Motor neuron (in vitro differentiated cells): ENCODE measurements at places on chromosomes 3 and 15.

DNA sequence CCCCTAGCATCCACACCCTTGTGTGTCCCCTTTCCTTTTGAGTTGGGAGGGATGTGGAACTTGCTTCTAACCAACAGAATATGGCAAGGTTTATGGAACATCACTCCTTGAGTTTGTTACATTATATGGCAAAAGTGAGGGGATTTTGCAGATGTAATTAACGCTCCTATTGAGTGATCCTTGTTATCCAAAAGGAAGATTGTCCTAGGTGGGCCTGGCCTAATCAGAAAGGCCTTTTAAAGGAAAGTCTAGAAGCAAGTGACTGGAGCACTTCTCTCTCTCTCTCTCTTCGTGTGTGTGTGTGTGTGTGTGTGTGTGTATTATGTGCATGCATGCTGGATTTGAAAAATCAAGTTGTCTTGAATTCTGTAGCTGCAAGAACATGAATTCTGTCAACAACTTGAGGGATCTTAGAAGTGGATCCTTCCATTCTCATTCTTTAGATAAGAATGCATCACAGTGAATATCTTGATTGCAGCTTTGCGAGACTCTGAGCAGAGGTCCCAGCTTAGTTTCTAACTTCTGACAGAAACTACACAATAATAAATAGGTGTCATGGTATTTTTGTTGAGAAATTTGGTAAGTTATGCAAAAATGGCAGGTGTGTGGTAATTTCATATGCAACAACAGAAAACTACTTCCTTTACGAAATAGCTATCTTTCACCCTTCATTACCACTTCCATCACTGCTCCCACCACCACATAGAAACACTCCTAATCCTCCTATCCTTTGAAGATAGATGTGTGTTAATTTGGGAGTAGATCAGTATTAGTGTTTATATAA, 360.9 kb upstream of the CBLB start:
- no peak for ATAC-seq

DNA sequence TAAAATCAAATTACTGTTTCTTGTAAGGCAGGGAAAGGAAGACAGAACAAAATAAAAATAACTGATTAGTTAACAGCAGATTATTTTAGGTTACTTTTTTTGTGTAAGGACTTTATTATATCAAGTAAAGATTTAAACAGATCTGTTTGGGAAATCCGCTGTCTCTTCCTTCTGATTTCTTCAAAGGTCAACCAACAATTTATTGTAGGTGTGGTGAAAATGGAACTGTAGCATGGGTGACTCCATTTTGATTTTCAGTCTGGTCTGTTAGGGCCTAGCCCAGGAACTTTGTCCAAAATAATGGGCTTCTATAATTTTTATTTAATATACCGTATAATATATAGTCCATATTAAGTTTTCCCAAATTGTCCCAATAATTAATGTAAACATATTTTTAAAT, 13.5 kb upstream of the IDH2 start:
- no peak for ATAC-seq

DNA sequence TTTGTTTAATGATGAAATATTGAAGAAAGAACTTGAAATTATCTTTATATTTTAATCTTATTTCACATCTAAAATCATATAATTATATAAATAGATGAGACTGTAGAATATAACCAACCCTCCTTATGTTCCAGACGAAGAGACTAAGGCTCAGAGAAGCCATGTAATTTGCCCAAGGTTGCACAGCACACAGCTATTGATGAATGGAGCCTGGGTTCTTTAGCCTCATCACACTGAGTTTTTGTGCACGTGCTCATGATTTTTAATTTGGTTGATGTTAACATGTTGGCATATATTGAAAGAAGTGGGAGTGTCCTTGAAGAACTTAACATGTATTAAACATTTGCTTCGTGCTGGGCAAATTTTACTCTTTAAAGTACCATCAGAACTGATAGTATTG, 151.6 kb downstream of the FNDC3B start:
- no peak for ATAC-seq

DNA sequence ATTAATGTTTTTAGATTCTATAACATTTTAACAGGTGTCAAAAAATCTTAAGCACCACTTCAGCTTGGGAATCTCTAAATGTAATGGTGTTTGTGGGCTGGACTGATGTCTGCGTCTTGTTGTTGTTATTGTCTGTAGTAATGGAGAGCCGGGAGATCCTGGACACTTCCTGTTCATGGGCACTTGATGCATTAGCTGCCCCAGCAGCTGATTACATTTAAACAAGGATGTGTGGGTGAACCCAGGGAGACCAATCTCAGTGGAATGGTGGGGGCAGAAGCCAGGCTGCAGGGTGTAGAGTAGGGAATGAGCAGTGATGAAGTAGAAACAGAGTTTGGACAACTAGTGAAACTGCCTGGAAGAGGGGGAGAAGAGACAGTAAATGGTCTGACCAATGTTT, 7.8 kb downstream of the CCR5AS start:
- no peak for ATAC-seq

GRCh38 chr3:62570888-62571287, 197.5 kb upstream of the FEZF2 start:
- ATAC-seq = no peak

DNA sequence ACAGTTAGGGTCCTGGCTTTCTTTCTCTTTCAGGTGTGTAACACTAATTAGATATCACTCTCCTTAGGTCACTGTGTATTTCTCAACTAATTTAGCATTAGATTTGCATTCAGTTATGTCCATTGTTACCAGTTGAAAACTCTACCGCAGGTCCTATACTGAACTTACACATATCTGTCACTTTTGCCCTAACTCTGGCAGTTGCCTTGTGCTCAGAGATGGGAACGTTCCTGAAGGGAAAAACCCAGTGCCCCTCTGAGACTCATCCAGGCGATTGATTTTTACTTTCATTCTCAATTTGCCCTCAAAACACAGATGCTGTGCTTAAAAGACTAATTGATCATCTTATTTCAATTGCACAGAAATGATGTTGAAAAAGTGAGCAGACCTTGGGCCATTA, 249.1 kb downstream of the ALCAM start:
- ATAC-seq = no peak

- peak; percentile 40 for ATAC-seq
Observed at GRCh38 chr15:65303687-65304380, 643 bp upstream of the RNU5B-1 start.

- ATAC-seq = no peak
Observed at GRCh38 chr3:37935290-37935668, 55.3 kb upstream of the VILL start.

GRCh38 chr3:100163787-100164186, 49.5 kb upstream of the FILIP1L start:
- no peak for ATAC-seq

DNA sequence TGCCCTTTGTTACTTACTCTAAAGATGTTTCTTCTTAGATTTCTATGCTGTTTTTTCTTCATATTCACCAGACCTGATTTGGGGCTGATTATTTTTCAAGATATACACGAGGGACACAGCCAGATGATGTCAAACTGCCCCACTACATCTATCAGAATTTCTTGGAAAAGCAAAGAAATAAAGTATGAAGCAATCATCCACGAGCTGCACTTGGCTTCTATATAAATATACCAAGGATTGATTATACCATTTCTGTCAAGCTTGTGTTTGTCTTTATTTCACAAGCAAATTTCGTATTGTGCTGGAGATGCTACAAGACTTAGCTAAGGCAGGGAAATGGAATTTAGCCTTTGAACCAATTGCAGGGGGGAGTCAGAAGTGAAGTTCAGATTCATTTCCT, 715.1 kb upstream of the NR2F2 start:
- no peak for ATAC-seq

GRCh38 chr15:39704689-39705088, 78.0 kb downstream of the FSIP1 start:
- ATAC-seq = peak; percentile 50

DNA sequence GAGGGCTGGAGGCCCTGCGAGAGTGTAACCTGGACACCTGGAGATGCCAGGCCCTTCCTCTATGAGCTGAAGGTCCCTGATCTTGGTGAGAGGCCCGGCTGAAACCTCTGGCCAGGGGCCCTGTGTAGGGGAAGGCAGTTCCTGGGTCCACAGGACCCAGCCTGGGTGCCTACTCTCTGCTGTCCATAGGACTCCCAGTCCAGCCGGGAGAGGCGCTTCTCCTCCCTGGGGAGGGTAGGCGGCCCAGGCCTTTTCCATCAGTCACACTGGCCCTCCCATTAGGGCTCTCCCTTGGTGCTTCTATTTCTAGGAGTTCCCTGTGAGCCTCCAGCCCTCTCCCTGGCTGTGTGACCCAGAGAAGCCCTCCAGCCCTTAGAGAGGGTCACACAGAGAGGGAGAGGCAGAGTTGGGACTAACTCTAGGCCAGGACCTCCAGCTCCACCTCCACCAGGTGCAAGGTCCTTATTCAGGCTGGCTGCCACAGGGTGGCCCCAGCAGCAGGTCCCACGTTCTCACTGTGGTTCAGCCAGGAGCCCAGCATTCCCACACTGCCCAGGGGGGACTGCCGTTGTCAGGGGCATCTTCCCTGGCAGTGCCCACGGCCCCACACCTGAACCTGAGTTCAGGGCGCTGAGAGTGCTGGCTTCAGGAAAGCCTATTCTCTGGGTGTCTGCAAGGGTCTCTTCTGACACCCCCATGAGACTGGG, 146.8 kb downstream of the SMAD6 start:
- ATAC-seq = no peak

- no peak for ATAC-seq
Observed at GRCh38 chr3:136974670-136975069, 16.9 kb downstream of the IL20RB start.

- no peak for ATAC-seq
Observed at GRCh38 chr3:113565555-113565954, 33.2 kb downstream of the SIDT1 start.

GRCh38 chr15:101306341-101307047, 11.4 kb upstream of the SNRPA1 start:
- no peak for ATAC-seq

DNA sequence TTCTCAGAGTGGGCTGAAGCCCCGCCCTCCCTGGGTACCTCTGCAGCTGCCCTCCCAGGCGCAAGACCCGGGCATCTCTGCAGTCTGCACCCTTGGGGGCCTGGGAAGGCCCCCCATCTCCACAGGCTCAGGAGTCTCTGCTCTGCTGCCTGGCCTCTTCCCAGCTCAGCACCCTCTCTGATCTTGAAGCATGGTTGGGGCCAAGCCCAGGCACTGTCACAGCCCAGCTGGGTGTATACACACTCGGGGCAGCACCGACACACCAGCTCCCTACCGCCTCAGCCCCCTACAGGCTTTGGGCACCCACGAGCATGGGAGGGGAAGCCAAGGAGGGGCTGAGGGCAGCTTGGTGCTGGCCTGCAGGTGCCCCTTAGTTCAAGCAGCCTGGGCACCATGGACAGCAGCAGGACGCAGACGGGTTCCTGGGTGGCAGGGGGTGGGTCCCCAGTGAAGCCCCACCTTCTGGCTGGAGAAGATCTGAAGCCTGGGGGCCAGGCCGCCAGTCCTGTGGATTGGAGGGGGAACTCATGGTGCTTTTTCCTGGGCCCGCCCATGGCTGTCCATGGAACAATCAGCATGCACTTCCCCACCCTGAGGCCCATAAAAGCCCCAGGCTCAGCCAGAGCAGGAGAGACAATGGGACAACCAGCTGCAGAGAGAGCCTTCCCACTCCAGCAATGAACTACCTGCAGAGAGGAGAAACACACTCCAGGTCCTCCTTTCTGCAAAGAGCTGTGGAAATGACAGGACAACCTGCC, 170.6 kb downstream of the TJP1 start:
- no peak for ATAC-seq

DNA sequence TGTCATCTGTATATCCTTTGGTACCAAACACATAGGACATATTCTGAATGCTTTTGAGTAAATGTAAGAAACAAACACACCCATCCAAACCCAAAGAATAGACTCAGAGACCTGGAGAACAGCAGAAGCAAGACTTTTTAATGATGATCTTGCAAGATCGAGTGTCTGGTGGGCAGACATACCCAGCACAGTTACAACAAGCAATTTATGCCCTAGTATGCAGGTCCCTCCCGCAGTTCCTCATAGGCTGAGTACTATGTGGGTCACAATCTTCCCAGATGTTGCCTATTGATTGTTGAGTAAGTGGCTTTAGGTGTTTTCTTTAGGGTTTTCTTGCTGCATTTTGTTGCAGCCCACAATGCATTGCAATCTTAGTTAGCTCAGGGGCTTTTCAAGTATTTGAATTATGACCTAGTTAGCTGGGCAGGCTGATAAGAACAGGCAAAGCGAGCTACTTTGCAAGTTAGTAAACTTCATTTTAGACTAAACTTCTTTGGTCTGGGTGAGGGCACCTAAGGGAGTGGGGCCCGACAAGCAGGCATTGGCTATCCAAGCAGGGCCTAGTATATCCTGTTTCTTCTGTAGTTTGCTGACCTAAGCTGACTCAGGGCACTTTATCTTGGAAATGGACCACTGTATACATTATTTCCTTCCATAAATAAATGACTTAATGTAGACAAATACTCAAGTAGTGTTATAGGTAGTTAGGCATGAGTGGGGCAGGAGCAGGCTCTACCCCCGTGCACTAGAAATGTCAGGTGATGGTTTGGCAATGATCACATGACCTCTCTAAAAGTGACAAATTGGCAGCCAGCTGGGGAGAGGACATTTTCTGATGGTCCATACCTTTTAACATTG, 87.3 kb upstream of the LIPC start:
- no peak for ATAC-seq
